CD4-positive, alpha-beta memory T cell (primary cell): ENCODE measurements at places on chromosomes 5 and 9. TPM values are rescaled to one million over a fixed set of nuclear protein-coding genes. Genes with fewer than 3 reads are reported as not detected.

- DNase-seq = no peak
Measured at GRCh38 chr9:9998491-9999287, 614.1 kb downstream of the PTPRD start.

GRCh38 chr9:92004045-92004392 is 54.0 kb upstream of the ROR2 start:
- DNase-seq = no peak

DNA sequence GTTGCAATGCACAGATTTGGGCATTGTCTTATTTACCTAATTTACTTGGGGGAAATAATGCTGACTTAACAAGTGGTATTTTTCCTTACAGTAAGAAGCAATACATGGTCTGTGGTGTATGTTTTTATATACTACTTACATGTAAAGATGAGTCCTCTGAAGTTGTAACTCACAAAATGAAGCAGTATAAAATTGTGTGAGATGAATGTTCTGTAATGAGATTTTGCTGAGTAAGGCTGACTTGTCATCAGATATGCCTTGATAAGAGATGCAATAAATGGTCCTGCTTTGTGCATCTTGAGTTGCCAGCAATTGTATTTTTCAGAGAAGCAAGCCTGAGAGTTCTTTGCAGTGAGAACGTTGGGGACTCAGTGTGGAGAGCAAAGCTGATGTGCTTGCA is 92.2 kb upstream of the GNAQ start:
- DNase-seq = no peak

DNA sequence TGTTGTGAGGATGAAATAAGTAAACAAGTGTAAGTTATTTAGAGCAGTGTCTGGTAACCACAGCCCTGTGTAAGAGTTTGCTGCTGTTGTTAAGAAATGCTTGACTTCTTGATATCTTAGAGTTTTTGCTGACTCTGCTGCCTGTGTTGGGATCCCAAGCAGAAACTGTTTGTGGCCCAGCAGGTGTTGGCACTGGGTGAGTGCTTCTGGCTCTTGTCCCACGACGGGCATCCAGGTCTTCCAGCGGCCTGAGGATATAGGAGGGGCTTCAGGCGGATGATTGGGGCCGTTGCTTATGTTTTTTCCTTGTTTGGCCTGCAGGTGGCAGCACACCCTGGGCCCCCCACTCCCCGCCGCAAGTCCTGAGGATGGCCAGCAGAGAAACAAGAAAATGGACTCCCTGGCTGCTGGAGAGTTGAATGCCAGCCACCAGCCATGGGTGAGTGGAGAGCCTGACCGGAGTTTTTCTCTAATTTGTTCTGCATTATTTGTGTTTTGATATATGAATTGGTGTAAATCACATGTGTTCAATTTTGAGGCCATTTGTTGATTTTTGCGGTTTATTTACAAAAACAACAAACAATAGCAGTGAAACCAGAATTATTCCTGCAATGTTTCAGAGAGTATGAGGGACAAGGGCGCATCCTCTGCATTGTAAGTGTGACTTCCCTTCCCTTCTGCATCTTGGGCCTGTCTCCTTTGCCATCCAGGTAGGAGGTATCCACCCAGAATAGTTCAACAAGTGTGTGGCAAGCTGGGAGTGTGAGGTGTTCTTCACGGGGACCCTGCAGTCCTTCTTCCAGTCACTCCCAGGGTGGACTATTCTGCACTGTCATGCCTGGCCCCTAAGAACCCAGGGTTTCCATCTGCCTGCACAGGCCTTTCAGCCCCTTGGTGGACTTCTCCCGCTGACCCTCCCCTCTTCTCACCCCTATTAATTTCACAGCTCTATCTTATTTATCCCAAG is 50.3 kb downstream of the SLC22A5 start:
- peak; percentile 57 for DNase-seq

DNA sequence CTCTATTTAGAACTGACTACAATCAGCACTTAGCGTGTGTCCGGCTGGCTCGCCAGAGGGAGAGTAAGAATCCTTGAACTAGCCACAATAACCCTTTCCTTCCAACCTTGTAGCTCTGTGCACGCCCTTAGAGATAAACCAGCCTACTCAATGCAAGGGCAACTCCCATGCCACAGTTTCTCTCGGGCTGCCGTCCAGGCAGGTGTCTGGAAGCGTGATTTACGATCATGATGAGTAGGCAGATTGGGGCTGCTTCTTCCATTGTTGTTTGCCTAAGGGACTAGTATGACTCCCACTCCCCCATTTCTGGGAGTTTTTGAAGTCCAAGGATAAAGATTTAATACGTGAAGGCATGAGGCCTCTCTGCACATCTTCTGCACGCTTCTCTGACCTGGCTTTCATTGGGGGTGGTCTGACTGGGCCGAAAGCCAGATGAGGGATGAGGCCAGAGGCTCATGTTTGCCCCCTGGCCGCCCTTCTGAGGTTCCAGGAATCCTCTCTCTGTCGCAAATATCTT is 134.0 kb upstream of the MYO10 start:
- no peak for DNase-seq

DNA sequence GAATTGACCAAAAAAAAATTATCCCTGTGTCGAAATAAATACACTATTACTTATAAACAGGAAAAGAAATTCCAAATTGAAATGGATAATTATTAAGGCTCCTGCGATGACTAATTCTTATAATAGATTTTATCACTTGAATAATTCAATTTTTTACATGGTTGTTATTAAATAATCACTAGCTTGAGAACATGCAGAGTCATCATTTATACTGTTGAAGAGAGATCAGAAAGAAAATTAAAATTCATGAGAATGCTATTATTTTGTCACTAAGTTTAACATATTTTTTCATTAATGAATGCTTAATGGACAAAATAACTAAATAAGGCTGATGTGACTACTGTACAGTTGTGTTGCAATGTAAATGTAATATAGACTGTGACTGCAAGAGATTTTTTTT is 1011.3 kb upstream of the C9orf72 start:
- DNase-seq = no peak

DNA sequence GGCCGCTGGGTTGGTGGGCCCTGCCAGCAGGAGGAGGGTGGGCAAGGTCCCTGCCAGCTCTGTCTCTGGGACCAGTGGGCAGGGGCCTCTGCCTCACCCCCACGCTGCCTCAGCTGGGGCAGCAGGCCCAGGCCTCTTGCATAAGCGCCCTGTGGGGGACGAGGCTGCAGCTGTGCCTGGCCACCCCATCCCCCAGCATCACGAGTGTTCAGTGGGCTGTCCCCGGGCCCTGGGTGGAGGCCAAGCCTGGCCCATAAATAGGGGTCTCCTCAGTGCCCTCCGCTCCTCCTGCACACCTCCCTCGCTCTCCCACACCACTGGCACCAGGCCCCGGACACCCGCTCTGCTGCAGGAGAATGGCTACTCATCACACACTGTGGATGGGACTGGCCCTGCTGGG is at the start of gene PTGDS:
Gene PTGDS, plus strand, starts transcription at position 282 of the 400 bp plus-strand sequence. Its CDS starts 75 bp downstream, at position 357.
- DNase-seq = no peak

- DNase-seq = no peak
Measured at GRCh38 chr5:14414656-14415023, 167.0 kb upstream of the OTULINL start.

DNA sequence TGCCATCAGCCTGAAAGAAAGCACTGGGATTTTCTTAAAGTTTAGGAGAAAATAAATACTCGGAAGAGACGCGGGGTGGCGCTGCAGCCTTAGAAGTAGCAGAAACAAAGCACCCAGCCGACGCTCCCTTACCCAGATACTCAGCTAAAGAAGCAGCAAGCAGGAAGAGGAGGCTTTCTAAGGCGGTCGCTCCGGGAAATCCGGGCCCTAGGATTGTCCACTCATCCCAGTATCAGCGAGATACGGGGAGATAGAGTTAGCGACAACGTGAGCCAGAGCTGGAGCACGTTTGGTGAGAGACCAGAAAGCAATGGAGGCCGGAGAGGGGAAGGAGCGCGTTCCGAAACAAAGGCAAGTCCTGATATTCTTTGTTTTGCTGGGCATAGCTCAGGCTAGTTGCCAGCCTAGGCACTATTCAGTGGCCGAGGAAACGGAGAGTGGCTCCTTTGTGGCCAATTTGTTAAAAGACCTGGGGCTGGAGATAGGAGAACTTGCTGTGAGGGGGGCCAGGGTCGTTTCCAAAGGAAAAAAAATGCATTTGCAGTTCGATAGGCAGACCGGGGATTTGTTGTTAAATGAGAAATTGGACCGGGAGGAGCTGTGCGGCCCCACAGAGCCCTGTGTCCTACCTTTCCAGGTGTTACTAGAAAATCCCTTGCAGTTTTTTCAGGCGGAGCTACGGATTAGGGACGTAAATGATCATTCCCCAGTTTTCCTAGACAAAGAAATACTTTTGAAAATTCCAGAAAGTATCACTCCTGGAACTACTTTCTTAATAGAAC is at the start of gene PCDHB2:
Gene PCDHB2, plus strand, starts transcription at position 135 of the 782 bp plus-strand sequence. Its CDS starts 176 bp downstream, at position 311.
- no peak for DNase-seq

- peak; percentile 11 for DNase-seq
Measured at GRCh38 chr5:122999947-123000563, 36.5 kb downstream of the PPIC start.

DNA sequence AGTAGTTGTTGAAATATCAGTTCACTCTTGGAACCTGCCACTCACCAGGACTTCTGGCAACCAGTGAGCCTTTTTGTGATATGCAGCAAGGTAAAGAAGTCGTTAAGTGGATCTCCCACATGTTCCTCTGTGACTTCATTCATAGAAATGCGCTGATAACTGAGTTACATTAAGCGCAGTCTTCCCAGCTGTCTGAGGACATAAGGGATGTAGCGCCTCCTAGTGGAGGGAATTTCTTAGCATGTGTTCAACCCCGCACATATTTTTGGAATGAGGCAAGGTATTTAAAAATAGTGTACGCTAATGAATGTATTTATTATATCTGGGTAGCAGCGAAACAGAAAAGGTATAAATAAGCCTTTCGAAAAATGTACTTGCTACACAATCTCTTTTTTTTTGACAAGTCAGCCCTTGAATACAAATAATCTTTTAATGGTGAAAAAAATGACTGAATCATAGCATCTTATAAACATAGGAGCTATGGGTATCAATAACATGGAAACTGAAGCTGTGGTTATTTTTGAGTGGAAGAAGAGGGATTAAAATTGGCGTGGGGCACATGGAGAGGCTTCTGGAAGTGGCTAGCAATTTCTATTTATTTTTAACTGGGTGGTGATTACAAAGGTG is 38.0 kb downstream of the PALM2AKAP2 start:
- DNase-seq = peak; percentile 5

DNA sequence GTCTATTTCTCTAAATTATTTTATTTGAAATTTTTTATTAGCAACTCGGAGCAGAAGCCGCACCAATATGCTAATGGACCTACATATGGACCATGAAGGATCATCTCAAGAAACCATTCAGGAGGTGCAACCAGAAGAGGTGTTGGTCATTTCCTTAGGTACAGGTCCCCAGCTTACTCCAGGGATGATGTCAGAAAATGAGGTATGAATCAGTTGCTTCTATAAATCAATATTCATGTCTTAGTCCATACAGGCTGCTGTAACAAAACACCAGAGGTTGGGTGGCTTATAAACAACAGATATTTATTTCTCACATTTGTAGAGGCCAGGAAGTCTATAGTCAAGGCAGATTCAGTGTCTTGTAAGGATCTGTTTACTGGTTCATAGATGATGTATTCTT is 50.8 kb downstream of the GAPVD1 start:
- DNase-seq = no peak

- no peak for DNase-seq
Measured at GRCh38 chr5:24167806-24168205, 477.0 kb downstream of the CDH10 start.

GRCh38 chr9:125540497-125540896 is 166.5 kb downstream of the MAPKAP1 start:
- no peak for DNase-seq

DNA sequence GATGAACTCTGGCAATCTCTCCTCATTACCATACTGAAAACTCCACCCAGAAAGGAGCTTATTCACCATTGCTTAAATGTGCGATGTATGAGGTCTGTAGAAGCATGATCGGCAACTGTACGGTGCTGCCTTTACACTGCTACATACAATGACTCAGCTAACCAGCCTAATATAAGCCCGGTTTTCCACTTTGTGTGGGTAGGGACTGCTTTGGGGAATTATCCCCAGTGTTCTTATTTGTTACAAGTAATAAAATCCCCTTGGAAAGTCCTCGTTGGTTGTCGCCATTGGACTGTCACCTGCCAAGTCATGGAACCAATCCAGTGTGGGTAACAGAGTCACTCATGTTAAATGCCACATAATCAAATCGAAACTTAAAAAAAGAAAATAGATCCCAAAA is 23.5 kb upstream of the TENT2 start:
- DNase-seq = no peak

- no peak for DNase-seq
Measured at GRCh38 chr5:65588694-65589093, 25.6 kb downstream of the PPWD1 start.

- no peak for DNase-seq
Measured at GRCh38 chr9:91023741-91024140, 222.1 kb downstream of the SYK start.

DNA sequence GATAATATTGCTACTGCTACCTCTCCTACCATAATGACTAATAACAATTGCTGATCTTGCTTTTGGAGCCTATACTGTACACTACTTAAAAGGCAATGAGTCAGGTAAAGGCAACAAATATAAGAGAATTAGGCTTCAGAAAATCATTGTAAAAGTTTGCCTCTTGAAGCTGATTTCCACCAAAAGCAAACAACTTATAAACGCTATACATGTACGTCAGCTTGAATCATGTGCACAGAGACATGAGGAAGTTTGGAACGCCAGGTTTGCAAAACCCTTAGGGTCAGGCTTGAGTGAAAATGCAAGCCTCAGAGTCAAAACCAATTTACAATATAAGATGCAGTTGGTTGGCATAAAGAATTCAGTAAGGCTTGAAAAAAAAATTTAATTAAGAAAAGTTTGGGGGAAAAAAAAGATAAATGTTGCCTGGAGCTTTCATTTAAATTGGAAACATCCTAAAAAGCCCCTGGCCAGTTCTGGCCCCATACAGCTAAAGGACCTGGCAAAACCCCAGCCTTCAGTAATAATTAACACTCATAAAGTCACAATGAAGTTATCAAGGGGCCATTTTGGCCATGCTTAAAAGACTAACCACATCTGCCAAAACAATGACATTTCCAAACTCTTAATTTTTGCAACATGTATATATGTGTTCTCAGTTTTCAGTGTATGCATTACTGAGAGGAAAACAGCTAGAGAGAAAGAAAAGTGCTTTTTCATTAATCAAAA is 181.0 kb upstream of the NFIL3 start:
- DNase-seq = no peak

UNC5A gene
- total RNA-seq = not detected

SCGB3A2 gene
- not detected for total RNA-seq

SYNPO gene
- not detected for total RNA-seq

FOXB2 gene
- total RNA-seq = not detected

NAIP gene
- 44.7 TPM for total RNA-seq

SLCO6A1 gene
- total RNA-seq = not detected

FYB1 gene
- 571 TPM for total RNA-seq

KIF20A gene
- total RNA-seq = not detected

RMND5B gene
- total RNA-seq = 39.0 TPM

RFK gene
- total RNA-seq = 13.5 TPM
